ENCODE measurements at places on chromosomes 7 and 10.

- DNase-seq = no peak
Observed at GRCh38 chr10:63965846-63966245, 444.6 kb downstream of the REEP3 start.

DNA sequence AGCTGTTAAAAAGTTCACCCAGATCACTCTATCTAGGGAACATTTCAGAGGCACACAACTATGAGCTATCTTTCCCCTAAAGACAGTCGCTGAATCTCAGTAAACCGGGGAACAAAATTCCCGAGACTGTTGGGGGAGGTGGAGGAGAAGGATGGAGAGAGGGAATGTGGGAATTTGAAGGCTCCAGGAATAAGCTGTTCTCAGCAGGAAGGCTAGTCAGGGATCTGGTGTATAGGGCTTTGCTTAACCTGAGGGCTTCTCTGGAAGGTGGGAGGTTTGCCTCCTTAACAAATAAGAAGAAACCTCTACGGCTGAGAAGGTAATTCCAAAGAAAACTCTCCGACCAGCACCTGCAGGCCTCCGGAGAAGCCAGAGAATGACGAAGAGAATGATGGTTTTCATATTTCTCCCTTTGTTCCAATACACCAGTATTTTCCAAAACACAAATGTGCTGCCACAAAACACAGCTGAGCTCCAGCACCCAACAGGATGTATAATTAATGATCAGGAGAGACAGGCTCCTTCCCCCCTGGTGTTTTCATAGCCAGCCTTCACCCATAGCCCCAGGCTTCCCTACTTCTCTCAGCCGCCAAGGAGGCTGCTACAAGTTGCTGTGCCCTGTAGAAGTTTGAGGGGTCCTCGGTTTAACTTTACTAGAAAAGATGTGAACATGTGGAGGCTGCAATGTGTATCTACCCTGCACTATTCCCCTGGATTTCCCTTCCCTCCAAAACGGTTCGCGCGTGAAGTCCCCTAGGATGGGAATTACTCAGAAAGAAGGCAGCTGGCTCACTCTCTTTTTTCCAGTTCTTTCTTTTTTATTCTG lies 2.0 kb downstream of the KCNMA1 start:
- DNase-seq = no peak

DNA sequence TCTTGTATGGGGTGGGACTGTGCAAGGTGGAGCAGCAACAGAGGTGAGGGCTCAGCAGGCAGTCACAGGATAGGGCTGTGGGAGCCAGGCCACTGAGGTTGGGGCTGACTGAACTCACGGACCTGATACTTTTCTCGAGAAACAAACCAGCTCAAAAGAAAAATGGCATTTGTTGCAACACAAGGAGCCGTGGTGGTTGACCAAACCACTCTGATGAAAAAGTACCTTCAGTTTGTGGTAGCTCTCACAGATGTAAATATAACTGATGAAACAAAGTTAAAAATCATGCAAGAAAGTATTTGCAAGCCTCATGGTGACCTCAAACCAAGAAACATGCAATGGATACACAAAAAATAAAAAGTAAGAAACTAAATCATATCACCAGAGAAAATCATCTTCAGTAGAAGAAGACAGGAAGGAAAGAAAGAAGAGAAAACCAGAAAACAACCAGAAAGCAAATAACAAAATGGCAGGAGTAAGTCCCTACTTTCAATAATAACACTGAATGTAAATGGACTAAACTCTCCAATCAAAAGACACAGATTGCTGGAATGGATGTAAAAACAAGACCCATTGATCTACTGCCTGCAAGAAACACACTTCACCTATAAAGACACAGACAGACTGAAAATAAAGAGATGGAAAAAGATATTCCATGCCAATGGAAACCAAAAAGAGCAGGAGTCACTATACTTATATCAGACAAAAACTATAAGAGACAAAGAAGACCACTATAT lies 48.9 kb upstream of the DUSP5 start:
- no peak for DNase-seq

GRCh38 chr7:39588416-39588815 lies 22.2 kb downstream of the YAE1 start:
- no peak for DNase-seq

DNA sequence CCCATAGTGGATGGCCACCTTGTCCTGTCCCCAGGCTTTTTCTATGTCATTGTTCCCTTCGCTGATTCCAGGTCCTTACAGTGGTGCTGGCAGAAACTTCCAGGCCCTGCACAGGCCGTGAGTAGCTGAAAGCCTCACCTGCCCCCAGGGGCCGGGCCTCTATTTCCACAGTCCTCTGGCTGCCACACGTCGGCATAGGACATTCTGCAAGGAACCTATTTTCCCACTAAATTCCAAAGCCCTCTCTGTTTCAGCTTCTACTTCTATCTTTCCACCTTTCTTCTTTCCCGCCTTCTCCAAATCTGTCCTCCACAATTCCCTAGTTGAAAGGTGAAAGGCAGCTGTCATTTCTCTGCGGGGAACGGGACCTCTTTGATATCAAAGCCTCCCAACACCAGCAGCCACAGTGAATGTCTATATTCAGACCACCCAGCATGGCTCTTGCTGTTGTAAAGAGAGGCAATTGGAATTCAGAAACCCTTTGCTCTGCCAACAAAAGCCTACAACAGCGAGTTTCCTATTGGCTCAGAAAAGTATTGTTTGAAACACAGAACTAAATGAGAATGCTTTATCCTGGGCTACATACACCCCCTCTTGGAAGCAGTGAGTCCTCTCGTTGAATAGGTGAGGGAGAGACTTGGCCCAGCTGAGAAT lies 607.7 kb downstream of the GALNT17 start:
- no peak for DNase-seq

DNA sequence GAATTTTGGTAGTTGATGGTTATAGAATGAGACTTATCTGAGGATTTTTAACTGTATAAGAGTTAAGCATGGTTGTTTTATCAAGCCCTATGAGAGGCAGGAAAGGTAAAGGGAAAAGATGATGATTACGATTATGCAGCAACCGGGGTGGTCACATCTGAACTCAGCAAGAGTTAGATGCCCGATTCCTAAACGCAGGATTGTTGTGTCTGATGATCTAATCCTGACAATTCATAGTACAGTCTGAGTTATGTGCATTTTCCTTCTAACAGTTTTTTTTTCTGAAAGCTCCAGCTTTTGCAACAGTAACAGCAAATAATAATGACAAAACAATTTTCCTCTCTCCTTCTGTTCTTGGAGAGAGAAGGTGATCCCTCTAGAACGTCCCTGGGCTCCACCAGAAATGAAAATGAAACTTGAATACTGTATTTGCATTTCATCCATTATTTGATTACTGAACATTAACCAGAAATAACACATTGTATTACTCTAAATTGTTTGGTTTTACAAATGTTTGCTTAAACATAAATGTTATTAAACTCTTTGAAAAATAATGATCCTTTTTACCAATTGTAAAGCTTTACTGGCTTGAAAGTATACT lies 176.5 kb upstream of the CCDC6 start:
- DNase-seq = no peak

DNA sequence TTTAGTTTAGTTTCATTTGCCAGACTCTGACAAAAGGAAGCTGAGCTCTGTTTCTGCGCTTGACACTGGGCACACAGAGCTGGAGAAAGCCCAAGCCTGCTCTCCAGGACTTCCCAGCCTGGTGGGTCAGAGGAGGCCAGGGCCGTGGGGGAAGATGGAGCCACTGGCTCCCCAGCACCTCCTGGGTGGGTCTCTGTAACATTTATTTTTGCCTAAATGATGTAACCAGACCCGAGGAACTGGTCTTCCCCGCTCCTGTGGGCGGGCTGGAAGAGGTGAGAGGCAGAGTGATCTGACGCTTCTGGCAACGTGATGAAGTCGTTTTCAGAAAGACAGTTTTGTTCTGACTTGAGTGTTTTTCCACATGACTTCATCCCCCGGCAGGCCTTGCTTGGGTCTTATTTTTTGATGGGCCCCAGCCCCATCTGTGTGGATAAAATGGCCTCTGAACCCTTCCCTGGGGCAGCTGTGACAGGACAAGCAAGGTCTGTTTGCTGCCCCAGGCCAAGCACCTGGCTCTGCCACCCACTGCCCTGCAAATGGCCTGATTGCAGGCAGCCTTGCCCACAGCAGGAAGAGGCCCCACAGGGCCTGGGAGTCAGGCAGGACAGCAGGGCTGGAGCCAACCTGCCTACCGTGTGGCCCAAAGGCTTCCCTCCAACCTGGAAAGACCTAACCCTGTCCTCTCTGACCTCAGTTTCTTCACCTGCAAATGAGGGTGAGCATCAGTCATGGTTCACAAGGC lies 304.9 kb upstream of the ZMIZ1 start:
- DNase-seq = no peak

GRCh38 chr10:42987575-42987974 lies 89.3 kb upstream of the RET start:
- DNase-seq = no peak

GRCh38 chr7:50661345-50662040 lies 96.3 kb upstream of the DDC start:
- DNase-seq = no peak

DNA sequence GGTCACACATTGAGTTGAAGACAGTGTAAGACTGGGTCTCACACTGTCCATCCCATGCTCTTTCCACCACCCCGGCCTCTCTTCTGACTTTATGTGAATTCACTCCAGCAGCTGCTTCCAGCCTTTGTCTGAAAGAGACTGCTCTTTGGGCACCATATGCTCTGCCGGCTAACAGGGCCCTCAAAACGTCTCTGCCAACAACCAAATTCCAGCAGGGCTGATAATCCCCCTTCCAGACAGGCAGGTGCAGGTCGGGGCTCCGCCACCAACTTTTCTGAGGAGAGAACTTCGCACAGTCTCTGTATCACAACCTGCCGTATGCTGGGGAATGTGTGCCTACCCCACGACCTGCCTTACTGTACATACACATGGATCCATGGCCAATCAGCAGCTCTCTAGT lies 64.3 kb downstream of the PLXNA4 start:
- DNase-seq = no peak

DNA sequence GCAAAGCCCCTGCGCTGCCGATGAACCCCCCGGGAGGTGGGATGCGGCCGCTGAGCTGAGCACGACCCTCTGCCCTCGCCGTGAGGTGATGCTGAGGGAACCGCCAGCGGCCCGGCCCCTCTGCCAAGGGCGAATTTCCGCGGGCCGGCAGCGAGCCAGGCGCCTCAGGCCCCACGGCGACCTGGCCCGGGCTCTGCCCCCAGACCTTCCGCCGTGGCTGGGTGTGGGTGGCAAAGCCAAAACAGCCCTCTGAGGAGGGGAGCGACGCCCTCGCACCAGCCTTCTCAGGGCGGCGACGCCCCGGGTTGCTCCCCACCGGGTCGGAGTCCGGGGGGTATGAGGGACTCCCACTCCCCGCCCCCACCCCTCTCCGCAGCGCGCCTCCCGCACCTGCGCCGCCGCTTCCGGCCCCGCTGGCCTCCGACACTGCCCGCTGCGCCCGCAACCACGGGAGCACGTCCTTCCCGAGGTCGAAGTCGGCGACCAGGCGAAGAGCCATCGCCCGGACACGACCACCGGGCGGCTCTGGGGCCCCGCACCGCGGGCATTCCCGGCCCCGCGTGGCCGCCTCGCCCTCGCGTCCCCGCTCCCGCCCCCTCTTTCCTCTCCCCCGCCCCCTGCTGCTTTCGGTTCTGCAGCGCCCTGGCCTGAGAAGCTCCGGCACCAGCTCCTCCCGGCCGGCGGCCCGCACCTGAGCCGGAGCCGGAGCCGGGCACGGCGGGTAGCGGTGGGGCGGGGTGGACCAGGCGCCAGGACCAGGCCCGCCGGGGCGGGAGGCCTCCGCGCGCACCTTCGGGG lies at the start of gene GSAP:
GSAP (minus strand) TSS at position 527 of the 798 bp plus-strand sequence; CDS start at position 499, 28 bp downstream.
- peak; percentile 76 for DNase-seq

DNA sequence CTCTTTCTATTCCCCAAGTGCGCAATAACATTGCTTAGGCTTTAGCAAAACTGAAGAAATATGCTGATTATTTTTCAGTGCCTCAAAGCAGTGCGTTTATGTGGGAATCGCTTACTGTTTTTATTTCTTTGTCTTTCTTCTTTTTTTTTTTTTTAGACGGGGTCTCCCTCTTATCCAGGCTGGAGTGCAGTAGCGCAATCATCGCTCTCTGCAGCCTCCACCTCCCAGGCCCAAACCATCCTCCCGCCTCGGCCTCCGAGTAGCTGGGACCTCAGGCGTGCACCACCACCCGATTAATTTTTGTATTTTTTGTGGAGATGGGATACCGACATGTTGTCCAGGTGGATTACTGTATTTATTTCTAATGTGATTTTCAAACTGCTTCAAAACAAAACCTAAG lies 1.2 kb downstream of the DENND10 start:
- no peak for DNase-seq
